HTR-8/SVneo (cell line): ENCODE measurements at places on chromosomes 3 and 15.

GRCh38 chr3:10968401-10968800, 24.1 kb upstream of the SLC6A1 start:
- DNase-seq = no peak

DNA sequence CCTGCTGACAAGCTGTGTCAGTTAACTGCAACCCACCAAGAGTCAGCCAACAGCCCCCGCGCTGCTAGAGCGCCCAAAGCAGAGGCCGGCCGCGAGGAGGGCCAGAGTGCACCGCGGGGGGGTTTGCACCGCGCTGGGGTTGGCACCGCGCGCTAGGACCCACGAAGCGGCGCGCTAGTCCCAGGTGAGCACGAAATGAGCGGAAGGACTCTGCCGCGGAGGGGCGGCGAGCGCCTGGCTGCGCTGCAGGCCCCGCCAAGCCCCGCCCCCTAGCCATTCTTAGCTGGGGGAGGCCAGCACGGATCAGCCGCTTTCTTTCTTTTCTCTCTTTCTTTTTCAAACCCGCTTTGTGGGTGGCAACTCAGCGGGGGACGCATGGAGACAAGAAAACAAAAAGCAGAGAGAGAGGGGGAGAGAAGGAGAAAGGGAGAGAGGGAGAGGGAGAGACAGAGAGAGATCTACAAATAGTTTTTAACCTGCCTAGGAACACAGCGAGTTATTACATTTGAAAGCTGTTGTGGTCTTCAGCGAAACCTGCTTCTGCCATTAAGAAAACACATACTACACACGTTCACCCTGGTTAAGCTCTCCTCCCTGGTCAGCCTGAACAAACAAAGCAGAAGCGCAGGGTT, 6.9 kb upstream of the FOXB1 start:
- DNase-seq = no peak

DNA sequence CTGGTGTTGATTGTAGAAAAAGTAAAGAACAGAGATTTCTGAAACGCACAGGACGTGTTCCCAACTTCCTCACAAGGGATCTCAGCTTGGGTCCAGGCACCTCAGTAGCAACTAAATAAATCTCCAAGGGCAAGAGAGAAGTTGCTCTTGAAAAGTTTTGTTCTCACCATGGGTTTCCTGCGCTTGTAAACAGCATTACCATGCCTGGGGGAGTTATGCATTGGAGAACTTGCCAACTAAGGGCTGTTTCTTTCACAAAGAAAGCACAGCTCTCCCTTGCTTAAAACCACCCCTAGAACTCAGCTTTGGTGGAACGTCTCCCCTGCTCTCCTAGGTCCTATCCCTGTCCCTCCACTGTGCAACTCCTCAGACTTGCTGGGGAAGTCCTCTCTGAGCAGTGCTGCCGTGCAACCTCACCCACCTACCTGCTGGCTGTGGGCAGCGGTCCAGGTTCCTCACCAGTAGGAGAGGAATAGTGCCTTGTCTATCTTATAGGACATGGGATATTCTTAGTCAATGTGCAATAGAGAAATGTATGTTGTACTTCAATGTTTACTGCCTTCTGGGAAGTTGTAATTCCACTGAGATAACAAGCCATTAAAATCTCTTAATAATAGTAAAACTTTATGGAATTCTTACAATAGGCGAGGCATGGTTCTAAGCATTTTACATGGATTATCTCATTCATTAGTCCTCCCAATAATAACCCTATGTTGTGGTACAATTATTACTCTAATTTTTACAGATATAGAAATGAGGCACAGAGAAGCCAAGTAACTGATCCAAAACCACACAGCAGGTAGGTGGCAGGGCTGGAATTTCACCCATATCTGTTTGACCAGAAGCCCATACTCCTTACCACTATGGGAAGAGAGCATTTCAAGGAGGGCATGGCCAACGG, 51.5 kb downstream of the UMPS start:
- DNase-seq = no peak

- no peak for DNase-seq
Observed at GRCh38 chr3:39180183-39180545, 12.2 kb downstream of the XIRP1 start.

DNA sequence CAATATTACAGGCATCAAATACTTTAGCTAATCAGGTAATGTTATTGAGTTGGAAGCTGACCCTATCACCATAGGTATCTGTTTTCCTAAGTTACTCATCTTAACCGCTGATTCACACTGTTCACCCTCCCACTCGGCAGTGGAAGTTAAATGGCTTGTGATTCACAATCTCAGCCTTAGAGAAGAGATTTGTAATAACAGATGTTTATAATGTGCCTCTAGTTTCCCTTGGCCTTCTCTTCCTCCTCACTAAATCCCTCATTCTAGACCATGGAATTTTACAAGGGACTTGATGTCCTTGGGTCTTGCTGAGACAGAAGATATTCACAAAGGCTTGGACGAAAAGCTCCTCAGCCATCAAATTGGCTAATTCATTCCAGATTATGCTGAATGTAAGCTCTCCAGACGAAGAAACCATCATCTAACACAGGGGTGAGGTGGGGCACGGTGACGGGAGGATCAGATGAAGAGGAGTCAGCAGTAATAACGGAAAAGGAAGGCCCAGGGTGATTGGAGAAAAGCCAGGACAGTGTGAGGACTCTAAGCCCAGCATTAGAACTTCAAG, 931.7 kb downstream of the MCTP2 start:
- DNase-seq = peak; percentile 39

GRCh38 chr15:51093488-51093838, 1.2 kb downstream of the TNFAIP8L3 start:
- no peak for DNase-seq

DNA sequence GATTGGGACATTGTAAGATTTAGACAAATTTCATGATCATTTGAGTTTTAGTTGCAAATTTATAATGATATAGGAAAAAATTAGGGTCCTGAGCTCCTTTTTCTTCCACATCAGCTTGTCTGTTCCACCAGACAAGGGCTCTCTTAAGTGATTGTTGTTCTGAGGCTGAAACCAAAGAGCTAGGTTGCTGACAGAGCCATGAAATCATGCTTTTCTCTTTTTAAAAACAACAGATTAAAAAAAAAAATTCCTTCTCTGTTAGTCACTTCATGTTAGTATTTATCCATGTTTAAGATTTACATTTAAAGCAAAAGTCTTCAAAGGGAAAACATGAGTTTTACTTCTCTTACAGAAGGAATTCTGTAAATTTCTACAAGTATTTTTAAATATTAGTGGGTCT, 56.8 kb downstream of the ATP2C1 start:
- no peak for DNase-seq

DNA sequence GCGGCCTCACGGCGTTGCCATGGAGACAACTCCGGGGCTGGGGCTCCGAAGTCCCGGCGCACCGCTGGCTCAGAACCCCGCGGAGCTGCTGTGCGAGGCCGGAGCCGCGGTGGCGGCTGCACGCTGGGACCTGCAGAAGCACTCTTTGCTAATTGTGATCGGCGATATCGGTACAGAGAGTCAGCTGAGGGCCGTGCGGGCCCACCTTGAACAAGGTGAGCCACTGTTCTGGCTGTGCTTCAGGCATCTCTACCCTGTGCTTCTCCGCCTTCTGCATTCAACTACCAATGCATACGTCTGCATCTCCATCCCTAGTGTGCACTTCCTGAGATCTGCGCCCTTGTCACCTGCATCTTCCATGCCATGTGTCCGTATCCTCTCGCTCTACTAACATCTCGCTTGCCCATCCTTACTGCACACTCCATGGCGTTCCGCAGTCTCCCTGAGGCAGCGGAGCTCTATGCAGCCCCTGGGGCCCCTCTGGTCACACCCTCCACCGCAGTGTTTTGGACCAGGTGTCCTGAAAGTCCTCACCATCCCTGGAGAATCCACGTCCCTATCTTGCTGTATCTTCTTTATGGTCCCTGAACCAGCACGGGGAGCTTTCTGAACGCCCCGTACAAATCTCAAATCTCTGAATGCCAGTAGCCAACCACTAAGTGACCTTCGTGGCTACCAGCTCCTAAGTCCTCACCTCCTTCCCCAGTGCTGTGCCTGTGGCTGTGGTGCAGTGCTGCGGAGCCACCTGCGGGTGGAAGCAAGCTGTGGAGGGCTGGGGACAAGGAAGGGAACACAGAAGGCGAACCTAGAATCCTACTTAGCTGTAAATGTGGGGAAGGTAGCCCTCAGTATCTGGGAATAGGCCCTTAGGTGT, 6.2 kb upstream of the MAP1A start:
- DNase-seq = no peak

DNA sequence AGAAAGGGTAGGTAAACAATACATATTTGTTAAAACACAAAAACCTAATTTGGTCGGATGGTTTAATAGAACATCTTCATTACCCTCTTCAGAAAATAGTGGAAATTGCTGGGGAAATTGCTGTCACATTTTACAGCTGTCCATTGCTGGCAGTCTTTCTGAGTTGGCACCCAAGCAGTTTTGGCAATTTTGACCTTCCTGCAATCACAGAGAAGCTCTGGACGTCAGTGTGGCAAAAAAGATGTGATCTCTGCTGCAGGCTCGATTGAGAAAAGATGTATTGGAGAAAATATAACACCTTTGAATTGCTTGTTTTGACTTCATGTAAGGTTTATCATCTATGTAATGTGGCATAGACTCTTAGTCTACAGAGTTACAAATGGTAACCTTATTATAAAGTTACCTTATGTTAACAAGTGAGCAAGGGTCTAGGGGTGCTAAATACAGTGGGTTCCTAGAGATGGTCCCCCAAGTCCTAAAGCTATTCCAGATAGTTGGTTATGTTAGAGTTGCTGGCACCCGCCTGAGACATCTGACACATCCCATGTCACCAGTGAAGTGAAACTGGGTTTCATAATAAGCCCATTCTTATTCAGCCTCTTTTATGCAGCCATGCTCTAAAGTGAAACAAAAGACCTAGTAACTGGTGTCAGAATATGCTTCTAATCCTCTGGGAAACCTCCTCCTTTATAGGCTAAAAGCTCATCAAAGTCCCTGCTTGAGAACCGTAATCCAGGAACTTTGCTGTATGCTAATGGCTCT, 14.0 kb downstream of the UBE2E1 start:
- DNase-seq = no peak

DNA sequence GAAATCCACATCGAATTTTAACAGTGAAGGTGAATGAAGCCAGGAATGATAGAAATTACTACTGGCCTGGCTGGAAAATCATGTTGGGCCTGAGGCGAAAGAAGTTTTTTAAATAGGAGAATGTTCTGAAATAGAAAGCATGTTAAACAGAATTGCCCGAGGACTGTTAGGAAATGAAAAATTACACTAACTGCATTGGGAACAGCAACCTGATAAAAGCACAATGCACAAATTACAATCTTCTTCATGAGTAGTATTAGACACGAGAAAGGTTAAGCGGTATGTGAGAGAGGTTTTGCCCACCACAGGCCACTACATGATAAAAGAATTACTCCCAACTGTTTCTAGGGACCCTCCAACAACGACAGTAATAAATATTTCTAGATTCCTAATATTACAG, 18.9 kb downstream of the GBE1 start:
- no peak for DNase-seq

DNA sequence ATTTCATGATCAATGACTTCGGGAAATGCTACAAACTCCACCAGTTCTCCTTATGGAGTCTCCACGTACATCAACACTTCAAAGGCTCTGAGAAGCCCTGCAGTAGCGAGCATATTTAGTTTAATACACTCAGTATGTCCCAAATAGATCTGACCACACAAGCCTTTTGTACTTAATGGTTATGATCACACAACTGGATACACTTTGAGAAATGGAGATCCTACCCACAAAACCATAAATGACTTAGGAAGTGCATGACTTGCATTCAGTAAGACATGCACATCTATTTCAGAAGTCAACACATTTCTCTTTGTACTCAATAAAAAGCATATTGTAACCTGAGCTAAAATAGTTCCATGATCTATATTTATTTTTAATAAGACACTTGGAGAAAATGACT, 103.6 kb upstream of the SPATA12 start:
- DNase-seq = no peak

DNA sequence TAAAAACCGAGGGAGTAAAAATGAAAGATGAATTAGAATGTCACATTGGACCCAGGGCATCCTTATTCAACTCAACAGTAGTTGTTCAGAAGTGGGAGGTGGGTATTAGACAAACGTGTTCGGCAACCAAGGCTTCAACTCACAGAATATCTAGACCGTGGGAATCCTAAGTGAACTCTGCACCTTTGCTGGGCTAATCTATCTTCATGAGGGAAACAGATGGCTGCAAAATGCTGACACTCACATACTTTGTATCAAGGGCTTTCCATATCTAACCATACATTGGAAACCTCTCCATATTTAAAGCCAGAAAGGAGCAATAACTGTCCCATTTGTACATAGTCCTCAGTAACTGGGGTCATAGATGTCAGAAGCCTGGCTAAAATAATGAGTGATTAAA, 20.9 kb downstream of the PLSCR1 start:
- DNase-seq = no peak

DNA sequence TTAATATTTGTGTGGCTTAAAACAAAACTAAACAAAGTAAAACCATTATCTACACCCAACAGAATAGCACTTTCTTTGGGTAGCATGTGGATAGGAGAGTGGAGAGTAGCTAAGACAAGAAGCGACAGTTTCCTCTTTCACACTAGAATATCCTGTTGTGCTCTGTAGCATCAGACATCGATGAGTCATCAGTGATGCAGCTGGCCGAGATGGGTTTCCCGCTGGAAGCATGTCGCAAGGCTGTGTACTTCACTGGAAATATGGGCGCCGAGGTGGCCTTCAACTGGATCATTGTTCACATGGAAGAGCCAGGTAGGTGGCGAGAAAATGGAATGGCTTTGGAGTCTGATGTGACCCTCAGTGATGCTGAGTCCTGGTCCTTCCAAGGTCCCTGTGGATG, 108.1 kb downstream of the USP13 start:
- peak; percentile 60 for DNase-seq

GRCh38 chr3:72659596-72659995, 188.6 kb downstream of the SHQ1 start:
- no peak for DNase-seq

DNA sequence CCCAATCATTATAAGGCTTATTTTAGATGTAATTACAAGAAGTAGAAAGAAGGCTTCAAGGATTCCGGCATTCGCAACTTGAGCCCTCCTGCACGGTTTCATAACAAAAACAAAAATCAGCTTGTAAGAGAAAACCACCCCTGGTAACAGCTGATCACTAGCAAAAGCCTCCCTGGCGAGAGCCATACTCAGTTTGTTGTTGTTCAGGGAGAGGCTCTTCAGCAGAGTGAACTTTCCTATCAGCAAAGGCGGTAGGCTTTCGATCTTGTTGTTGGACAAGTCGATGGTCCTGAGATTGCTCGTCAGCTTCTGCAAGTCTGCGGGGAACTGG, 710 bp downstream of the LRRC57 start:
- DNase-seq = peak; percentile 10

DNA sequence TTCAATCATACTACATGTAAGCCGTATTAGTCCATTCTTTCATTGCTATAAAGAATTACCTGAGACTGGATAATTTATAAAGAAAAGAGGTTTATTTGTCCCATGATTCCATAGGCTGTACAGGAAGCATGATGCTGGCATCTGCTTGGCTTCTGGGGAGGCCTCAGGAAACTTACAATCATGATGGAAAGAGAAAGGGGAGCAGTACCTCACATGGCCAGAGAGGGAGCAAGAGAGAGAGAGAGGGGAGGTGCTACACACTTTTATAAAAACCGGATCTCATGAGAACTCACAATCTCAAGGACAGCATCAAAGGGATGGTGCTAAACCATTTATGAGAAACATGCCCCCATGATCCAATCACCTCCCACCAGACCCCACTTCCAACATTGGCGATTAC, 14.3 kb upstream of the CLASP2 start:
- no peak for DNase-seq
